ENCODE measurements at places on chromosomes 6 and 20.

DNA sequence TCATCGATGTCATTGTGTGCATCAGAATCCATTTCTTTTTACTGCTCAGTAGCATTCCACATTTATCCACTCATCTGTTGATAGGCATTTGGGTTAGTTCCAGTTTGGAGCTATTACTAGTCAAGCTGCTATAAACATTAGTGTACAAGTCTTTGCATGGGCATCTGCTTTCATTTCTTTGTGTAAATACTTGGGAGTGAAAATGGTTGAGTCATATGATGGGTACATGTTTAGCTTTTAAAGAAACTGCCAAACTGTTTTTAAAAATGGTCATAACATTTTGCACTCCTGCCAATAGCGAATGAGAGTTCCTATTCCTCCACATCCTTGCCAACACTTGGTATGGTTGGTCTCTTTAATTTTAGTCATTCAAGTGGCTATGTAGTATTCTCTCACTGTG is 21.2 kb upstream of the SLC22A2 start:
- no peak for DNase-seq

DNA sequence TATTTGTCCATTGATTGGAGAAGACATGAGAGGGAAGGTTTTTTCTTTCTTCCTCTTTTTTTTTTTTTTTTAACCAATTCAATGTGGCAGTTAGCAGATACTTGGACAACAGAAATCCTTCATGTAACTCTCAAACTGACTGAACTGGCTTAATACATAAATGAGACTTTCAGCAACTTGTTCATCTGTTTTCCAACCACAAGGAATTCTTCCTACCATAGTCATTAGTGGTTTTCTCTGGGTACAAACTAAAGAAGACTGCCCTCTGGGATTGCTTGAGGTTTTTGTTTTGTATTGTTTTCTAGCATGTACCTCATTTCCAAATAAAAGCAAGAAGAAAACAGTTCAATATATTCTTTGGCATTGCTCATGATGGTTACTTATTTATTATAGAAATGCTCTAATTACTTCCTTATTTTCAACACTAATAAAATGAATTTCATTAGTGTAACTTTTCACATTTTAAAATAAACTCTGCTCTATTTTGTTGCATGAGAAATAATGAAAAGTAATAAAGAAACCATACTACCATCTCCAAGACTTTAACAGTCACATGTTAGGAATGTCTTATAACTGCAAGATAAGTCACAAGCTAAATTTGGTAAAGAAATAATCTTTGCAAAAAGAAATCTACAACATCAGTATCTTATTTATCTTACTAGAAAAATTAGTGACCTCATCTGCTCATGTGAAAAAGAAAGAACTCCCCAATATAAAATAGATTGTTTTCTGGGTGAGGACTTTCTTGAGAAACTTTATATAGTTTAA is 52.0 kb downstream of the ME1 start:
- DNase-seq, result no peak

DNA sequence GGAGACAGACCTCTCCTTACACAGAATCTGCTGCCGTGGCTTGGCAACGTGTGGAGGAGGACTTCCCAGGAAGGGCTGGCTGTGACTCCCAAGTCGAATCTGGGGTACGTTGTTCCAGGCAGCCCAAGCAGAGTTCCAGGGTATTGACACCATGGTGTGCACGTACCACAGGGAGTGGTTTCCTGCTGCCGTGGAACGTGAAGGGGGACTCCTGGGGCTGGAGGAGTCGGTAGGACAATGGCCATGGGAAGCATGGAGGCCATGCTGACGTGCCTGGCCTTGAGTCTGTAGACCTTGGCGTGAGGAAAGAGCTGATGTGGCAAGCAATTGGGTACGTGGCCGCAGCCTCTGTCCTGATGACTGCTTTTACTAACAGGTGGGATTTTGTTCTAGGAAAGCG is 119.3 kb downstream of the TULP4 start:
- no peak for DNase-seq

GRCh38 chr6:106281088-106281487 is 44.5 kb downstream of the ATG5 start:
- no peak for DNase-seq

DNA sequence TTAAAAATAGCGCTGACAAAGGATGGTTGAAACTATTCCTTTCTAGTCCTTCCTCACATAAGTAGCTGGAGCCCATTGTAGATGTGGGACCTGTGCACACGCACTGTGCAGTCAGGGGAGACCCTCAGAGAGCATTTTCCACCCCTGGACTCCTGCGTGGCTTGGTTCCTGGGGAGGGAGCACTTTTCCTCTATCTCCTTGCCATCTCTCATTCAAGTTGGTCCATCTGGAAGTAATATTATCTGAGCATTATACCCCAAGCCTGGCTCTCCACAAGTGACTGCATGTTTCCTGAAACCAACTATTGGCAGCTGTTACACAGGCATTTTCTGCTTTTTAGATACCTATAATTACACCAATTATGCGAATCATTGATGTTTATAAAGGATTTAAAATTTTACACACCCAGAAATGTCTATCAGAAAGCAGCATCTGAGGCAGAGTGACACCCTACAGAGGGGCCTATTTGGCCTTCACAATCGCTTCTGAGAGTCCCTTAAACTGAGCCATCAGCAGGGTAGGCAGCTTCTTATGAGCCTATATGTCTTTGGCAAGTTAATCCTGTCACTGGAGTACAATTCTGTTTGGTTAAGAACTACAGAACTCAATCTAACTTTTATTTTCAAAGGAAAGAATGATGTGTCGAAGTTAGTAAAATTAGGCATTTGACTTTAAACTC is 18.7 kb downstream of the SOX4 start:
- DNase-seq, result no peak

DNA sequence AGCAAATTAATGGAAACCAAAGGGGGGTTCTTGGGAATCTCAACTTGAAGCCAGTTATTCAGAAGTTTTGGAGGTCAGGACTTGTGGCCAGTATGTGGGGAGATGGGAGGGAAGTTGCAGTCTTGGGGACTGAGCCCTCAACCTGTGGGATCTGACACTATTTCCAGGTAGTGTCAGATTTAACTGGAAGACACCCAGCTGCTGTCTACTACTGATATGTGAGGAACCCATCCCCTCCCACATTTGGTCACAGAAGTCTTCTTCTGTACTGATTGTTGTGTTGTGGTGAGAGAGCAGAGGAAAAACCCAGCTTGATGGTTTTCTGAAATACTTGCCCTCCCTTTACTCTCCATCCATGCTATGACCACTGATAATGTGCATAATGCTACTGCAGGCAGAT is 134.0 kb downstream of the QRSL1 start:
- no peak for DNase-seq

DNA sequence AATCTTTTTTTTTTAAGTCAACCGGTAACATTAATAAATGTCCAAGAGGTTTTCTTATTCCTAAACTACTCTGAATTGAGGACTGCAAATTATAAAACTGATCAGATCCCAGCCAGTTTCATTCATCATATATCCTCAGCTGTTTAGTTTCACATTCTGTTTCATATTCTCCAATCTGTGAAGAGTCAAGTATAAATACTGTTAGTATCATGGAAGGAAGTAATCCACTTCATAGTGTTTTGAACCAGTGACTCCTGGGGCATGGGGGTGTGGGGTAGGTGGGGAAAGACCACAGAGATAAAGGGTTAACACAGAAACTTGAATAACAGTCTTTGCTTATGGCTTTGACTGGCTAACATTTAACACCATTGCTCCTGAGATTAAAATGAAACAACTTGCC is 69.9 kb downstream of the FYN start:
- DNase-seq, result peak; percentile 28

GRCh38 chr20:44471481-44471882 is 4.2 kb upstream of the TTPAL start:
- no peak for DNase-seq

DNA sequence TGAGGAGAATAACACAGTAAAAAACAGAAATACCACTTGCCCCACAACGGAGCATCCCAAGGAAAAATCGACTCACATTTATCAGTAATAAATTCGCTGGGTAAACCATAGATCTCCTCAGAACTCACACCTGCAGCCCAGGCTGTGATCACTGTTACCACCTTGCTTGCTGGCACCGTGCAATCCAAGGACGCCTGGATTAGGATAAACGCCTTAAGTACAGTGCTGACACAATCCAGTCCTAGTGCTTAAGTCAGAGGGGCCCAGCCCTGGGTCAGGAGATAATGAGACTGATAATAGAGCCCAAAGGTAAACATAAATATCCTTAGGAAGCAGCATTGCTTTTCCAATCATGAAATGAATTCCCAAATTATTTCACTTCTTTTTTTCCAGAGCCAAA is 62.5 kb downstream of the EPB41L2 start:
- no peak for DNase-seq

DNA sequence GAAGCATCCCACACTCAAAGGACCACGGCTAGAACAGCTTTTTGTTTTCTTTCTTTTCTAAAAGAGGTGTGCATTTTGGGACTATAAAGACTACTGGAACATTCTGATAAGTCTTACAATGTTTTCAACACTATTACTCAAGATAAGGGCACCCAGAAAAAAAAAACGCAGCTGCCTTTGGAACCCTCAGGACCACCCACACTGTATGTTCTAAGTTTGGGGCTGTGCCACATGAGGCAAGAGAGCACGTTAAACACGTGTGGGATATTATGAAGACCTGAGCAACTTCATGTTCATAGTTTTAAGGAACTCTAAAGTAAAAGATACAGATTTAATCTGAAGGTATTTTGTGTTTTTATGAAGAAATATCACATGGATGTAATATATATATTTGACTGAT is 204.6 kb downstream of the FOXC1 start:
- no peak for DNase-seq

- DNase-seq, result no peak
Observed at GRCh38 chr6:14642842-14643241, 525.3 kb downstream of the CD83 start.

DNA sequence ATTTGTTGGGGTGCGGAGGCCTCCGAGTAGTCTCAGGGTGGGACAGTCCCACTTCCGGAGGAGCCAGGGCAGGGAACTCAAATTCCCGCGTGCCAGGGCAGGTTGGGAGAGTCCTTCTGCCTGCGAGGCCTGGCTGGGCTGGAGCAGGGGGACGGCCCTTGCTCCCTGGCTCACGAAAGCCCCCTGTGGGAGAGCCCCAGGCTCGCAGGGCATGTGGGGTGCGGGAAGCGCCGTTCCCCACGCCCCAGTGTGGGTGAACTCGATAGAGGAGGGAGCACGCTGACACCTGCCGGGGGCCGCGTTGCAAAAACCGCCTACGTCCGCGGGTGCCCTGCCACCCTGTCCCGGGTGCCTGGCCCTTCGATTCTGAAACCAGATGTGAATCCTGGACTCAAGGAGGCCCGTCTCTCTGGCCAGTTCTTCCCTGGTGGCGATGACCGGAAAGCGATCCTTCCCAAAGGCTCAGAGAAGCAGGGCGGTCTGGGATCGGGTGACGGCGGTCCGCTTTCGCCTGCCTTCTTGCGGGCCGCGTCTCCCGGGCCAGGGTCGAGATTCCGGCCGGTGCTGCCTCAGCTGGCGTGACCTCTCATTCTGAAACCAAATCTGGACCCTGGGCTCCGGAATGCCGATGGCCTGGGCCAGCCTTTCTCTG is 1846.5 kb upstream of the DEFB115 start:
- no peak for DNase-seq

GRCh38 chr6:3088446-3088845 is 20.2 kb downstream of the RIPK1 start:
- DNase-seq, result no peak

- no peak for DNase-seq
Observed at GRCh38 chr20:38601216-38602184, at the start of gene ARHGAP40. ARHGAP40 (plus strand) TSS chr20:38601809.

DNA sequence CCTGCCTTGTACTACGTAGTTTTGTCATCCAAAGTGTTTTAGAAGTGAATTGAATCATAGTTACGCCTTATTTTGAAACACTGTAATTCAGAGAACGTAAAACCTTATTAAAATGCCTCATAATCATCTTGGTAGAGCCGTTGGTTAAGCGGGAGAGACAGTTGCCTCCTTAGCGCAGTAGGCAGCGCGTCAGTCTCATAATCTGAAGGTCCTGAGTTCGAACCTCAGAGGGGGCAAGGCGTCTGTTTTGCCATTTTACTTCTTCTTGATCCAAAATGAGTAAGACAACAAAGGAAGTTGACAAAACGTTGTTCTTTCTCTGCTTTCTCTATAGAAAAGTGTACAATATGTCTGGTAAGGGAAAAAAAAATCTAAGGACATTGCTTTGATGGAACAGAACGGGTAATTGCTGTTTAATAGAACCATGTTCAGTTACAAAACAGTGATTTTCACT is 20.7 kb upstream of the TRIM27 start:
- DNase-seq, result peak; percentile 45

DNA sequence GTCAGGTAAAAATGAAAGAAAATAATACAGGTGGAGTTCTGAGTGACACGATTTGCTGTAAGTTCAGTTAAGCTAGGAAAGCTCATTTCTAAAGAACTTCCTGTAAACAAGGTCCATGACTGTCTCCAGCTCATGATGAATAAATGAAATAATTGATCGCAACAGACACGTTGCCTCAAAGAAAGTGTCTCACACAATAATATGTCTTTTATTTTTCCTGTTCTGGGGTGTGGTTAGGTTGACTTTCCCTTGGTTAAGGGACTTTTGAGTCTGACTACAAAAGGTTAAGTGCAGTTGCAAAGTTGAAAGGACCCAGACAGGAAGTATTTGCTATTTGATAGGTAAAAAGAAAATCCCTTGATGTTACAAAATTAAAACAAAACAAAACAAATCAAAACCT is 304.2 kb upstream of the PRDM1 start:
- DNase-seq, result no peak

DNA sequence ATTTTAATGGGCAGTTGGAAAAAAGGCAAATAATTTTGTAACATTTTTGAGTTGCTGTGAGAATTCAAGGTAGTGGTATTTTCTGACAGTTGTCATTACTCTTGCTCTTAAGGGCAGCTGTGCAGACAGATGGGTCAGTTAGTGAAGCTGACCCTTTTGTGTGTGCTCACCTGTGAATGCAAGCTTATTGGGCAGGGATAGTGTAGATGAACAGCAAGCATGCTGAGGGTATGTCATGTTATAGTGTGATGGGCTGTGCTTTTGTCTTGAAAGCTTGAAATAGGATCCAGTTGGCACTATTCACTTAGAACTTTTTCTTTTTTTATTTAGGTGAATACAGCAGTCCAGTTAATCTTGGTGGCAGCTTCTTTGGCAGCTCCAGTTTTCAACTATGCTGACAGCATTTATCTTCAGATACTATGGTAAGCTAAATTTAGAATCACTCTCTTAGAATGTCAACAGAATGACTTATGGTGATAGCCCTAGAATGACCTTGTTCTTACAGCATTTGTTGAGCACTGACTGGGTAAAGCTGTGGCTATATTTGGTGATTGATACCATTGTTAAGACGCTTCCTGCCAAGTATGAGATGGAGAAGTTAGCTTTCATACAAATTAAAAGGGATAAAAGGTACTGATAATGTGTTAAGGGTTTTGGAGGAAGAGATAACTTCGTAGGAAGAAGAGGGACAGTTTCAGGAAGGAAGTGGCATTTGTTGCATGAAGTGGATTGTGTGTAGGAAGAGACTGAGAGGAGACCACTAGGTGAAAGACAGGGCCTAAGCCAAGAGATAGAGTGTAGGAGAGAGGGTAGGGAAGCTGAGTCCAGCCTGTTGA is 19.5 kb downstream of the LRRN4 start:
- DNase-seq, result no peak

GRCh38 chr6:143549221-143549948 is 37.9 kb upstream of the FUCA2 start:
- DNase-seq, result no peak

Data from activated T-helper 9 cell treated with anti-CD3 and anti-CD28 coated beads, Interleukin-2, amount 50 U/mL, for 16 hours (primary cell).